ENCODE measurements at places on chromosomes 2 and 18. TPM values are rescaled to one million over a fixed set of nuclear protein-coding genes. Genes with fewer than 3 reads are reported as not detected.

GRCh38 chr2:232697807-232698110 lies 628 bp downstream of the GIGYF2 start:
- no peak for DNase-seq
- H3K27ac ChIP-seq = peak overlapping the region; percentile 96
- no peaks in the 10 kb centered on the region for H3K36me3 ChIP-seq
- H3K4me1 ChIP-seq = peaks cover 25% of the 10 kb centered on the region
- peak overlapping the region; percentile 99 for H3K4me3 ChIP-seq

DNA sequence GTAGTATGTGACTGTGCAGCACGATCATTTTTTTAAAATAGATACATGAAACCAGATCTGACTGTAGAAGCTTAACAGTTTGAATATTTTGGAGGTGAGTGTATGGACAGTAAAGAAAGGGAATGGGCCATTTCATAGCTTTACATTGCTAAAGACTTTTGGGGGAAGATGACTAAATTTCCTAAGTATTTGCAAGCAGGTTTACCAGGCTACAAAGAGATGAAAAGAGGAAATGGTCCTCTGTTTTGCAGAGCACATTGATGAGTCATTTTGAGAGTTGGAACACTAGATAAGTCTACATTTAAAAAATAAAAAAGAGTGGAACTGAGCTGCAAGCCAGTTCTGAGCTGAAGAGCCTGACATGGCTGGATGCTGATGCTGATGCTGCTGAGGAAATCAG lies 115.7 kb upstream of the LRATD1 start:
- peaks cover 32% of the 10 kb centered on the region for H3K4me1 ChIP-seq
- H3K27ac ChIP-seq = no peak overlapping the region
- DNase-seq = no peak
- H3K4me3 ChIP-seq = no peak overlapping the region
- H3K36me3 ChIP-seq = no peaks in the 10 kb centered on the region
- H3K27me3 ChIP-seq = no peaks in the 10 kb centered on the region

The KCNG2 gene
- 0.99 TPM for total RNA-seq

The REG3A gene
- total RNA-seq = not detected

The SGPP2 gene
- total RNA-seq = 0.34 TPM

- no peaks in the 10 kb centered on the region for H3K27me3 ChIP-seq
- H3K4me3 ChIP-seq = no peak overlapping the region
- DNase-seq = peak; percentile 59
- no peak overlapping the region for H3K27ac ChIP-seq
- no peaks in the 10 kb centered on the region for H3K4me1 ChIP-seq
Measured at GRCh38 chr2:187138265-187138664, 289.3 kb upstream of the ZSWIM2 start.

GRCh38 chr2:62410926-62411456 lies 95.0 kb downstream of the TMEM17 start:
- H3K36me3 ChIP-seq = no peaks in the 10 kb centered on the region
- peaks cover 28% of the 10 kb centered on the region for H3K4me1 ChIP-seq
- H3K4me3 ChIP-seq = no peak overlapping the region

GRCh38 chr2:190412966-190413365 lies 4.8 kb downstream of the MFSD6 start:
- peaks cover 4% of the 10 kb centered on the region for H3K4me1 ChIP-seq
- DNase-seq = no peak
- H3K27me3 ChIP-seq = peaks cover 27% of the 10 kb centered on the region

- H3K27me3 ChIP-seq = no peaks in the 10 kb centered on the region
- H3K36me3 ChIP-seq = no peaks in the 10 kb centered on the region
- no peak overlapping the region for H3K27ac ChIP-seq
Measured at GRCh38 chr2:239292959-239293774, 107.7 kb downstream of the HDAC4 start.

GRCh38 chr2:39241588-39241987 lies 2.2 kb downstream of the CDKL4 start:
- H3K4me3 ChIP-seq = no peak overlapping the region
- H3K27me3 ChIP-seq = no peaks in the 10 kb centered on the region
- no peaks in the 10 kb centered on the region for H3K4me1 ChIP-seq
- no peaks in the 10 kb centered on the region for H3K36me3 ChIP-seq
- H3K27ac ChIP-seq = no peak overlapping the region

DNA sequence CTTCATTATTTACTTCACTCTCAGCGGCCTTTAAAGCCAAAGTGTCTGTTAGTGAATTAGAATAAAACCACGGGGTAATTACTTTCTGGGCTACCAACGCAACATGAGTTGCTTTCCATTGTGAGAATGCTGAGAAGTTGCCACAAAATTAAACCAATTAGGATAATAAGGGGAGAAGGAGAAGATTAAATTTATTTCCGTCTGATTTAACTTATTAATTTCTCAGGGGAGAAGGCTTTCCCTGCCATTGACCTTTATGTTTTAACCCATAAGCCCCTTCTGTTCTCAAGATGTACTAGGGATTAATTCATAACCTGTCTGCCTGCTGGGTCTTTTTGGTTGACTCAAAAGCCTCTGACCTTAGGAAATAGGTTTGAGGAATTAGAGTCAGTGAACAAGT lies 42.3 kb upstream of the IGFBP5 start:
- no peak overlapping the region for H3K27ac ChIP-seq
- no peak for DNase-seq
- H3K27me3 ChIP-seq = no peaks in the 10 kb centered on the region
- no peaks in the 10 kb centered on the region for H3K36me3 ChIP-seq
- peaks cover 14% of the 10 kb centered on the region for H3K4me1 ChIP-seq
- H3K4me3 ChIP-seq = no peak overlapping the region

GRCh38 chr2:120929829-120930228 lies 194.2 kb downstream of the GLI2 start:
- no peaks in the 10 kb centered on the region for H3K36me3 ChIP-seq
- H3K4me1 ChIP-seq = peaks cover 6% of the 10 kb centered on the region
- no peak overlapping the region for H3K4me3 ChIP-seq
- no peak overlapping the region for H3K27ac ChIP-seq
- H3K27me3 ChIP-seq = no peaks in the 10 kb centered on the region

The ACTG2 gene
- total RNA-seq = 0.19 TPM

The PIEZO2 gene
- total RNA-seq = 4.2 TPM

DNA sequence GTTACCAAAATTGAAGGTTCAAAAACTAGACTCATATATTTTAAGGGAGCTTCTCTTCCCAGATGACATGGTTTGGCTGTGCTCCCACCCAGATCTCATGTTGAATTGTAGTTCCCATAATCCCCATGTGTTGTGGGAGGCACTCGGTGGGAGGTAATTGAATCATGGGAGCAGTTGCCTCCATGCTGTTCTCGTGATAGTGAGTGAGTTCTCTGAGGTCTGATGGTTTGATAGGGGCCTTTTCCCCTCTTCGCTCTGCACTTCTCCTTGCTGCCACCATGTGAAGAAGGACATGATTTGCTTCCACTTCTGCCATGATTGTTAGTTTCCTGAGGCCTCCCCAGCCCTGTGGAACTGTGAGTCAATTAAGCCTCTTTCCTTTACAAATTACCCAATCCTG lies 140.1 kb downstream of the MAIP1 start:
- no peak overlapping the region for H3K27ac ChIP-seq
- DNase-seq = no peak

DNA sequence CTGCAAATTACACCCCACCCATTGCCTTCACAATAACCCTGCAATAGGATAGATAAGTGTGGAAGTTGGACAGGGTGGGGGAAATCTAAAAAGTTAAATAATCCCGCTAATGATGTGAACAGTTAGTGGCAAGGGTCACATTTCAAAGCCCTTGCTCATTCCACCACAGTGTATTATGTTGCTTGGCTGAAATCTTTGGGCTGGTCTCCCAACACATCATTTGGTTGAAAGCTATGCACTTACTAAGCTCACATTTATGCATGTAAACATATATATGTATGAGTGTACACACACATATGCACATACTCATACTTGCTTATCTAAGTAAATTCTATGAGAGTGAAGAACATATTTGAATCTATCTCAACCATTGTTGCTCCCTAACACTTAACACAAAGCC lies 197.8 kb downstream of the RDH14 start:
- no peak overlapping the region for H3K27ac ChIP-seq
- H3K4me1 ChIP-seq = no peaks in the 10 kb centered on the region
- no peaks in the 10 kb centered on the region for H3K27me3 ChIP-seq

GRCh38 chr2:206176121-206176520 lies 16.4 kb downstream of the EEF1B2 start:
- DNase-seq = no peak
- peaks cover 4% of the 10 kb centered on the region for H3K36me3 ChIP-seq
- no peaks in the 10 kb centered on the region for H3K27me3 ChIP-seq
- H3K27ac ChIP-seq = no peak overlapping the region
- no peak overlapping the region for H3K4me3 ChIP-seq

The RAD51AP2 gene
- total RNA-seq = 1.2 TPM

The NRP2 gene
- 32.0 TPM for total RNA-seq

- H3K36me3 ChIP-seq = no peaks in the 10 kb centered on the region
- no peak overlapping the region for H3K4me3 ChIP-seq
- H3K27ac ChIP-seq = no peak overlapping the region
Measured at GRCh38 chr2:27143285-27143684, 4.1 kb upstream of the PRR30 start.

- peaks cover 12% of the 10 kb centered on the region for H3K4me1 ChIP-seq
- H3K27me3 ChIP-seq = no peaks in the 10 kb centered on the region
- H3K27ac ChIP-seq = no peak overlapping the region
- H3K4me3 ChIP-seq = no peak overlapping the region
- H3K36me3 ChIP-seq = no peaks in the 10 kb centered on the region
- DNase-seq = no peak
Measured at GRCh38 chr2:12587729-12588522, 128.8 kb upstream of the TRIB2 start.

- peaks cover 12% of the 10 kb centered on the region for H3K27me3 ChIP-seq
- no peak overlapping the region for H3K4me3 ChIP-seq
- H3K4me1 ChIP-seq = no peaks in the 10 kb centered on the region
- DNase-seq = no peak
Measured at GRCh38 chr2:230985519-230986231, 10.2 kb upstream of the SPATA3 start.

The GCG gene
- total RNA-seq = not detected

The SKOR2 gene
- total RNA-seq = not detected

DNA sequence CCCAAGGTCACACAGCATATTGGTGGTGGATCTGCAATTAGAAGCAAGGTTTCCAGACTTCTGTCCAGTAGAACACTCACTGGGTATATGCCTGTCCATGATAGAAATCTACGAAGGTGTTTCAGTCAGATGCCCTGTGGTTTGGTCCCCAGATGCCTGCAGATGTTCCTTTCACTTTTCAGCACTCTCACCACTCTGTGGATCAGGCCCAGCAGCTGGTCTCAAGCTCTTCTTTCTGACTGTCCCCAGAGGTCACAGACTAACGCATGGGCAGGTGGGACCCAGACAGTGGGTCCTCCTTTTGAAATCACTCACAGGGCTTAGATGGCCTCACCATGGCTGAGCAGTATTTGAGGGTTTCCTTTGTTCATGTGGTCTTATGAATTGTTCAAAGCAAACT lies 376.5 kb downstream of the ALK start:
- no peak overlapping the region for H3K4me3 ChIP-seq
- no peaks in the 10 kb centered on the region for H3K27me3 ChIP-seq
- no peaks in the 10 kb centered on the region for H3K36me3 ChIP-seq
- peaks cover 9% of the 10 kb centered on the region for H3K4me1 ChIP-seq

The SLC23A3 gene
- 1.4 TPM for total RNA-seq

The TSPYL6 gene
- not detected for total RNA-seq

The HOXD10 gene
- not detected for total RNA-seq

GRCh38 chr2:119759451-119760236 lies at the start of gene PTPN4:
Gene PTPN4, plus strand, starts transcription at chr2:119759922. Its CDS starts 49,932 bp downstream, at chr2:119809854.
- peak within 1 kb of the TSS; percentile 98 for H3K4me3 ChIP-seq
- H3K36me3 ChIP-seq = no peaks in the 10 kb centered on the region
- no peaks in the 10 kb centered on the region for H3K27me3 ChIP-seq
- peak within 1 kb of the TSS; percentile 96 for H3K27ac ChIP-seq

GRCh38 chr2:88451811-88452564 lies 505 bp downstream of the FOXI3 start:
- no peak overlapping the region for H3K27ac ChIP-seq
- H3K4me1 ChIP-seq = peaks cover 22% of the 10 kb centered on the region
- no peaks in the 10 kb centered on the region for H3K36me3 ChIP-seq
- peak; percentile 70 for DNase-seq
- H3K4me3 ChIP-seq = peak overlapping the region; percentile 72

GRCh38 chr2:230793572-230794359 lies 71.0 kb upstream of the ITM2C start:
- H3K27me3 ChIP-seq = no peaks in the 10 kb centered on the region
- H3K36me3 ChIP-seq = peaks cover 5% of the 10 kb centered on the region
- H3K27ac ChIP-seq = no peak overlapping the region
- DNase-seq = no peak
- H3K4me3 ChIP-seq = no peak overlapping the region
- no peaks in the 10 kb centered on the region for H3K4me1 ChIP-seq

DNA sequence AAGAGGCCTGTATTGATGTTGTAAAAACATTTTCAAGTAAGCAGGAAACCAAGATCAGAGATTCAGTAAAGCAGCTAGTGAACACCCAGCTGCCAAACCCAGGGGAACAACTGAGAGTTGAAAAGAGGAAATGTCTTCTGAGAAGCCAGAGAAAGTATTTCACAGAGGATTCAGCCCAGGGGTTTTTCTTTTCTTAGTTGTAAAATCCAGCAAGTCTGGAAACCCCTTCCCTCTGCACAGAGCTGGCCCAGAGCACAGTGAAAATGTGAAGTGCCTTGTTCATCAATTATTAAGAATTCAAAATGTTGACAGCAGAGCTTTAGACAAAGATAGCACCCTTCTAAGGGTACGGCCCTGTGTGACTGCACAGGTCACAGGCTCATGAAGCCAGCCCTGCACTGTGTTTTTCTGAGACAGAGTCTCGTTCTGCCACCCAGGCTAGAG lies 28.4 kb downstream of the AFF3 start:
- DNase-seq = no peak
- H3K36me3 ChIP-seq = no peaks in the 10 kb centered on the region
- peaks cover 97% of the 10 kb centered on the region for H3K27me3 ChIP-seq
- no peaks in the 10 kb centered on the region for H3K4me1 ChIP-seq
- H3K4me3 ChIP-seq = no peak overlapping the region
- H3K27ac ChIP-seq = no peak overlapping the region

The NEB gene
- total RNA-seq = 0.53 TPM

DNA sequence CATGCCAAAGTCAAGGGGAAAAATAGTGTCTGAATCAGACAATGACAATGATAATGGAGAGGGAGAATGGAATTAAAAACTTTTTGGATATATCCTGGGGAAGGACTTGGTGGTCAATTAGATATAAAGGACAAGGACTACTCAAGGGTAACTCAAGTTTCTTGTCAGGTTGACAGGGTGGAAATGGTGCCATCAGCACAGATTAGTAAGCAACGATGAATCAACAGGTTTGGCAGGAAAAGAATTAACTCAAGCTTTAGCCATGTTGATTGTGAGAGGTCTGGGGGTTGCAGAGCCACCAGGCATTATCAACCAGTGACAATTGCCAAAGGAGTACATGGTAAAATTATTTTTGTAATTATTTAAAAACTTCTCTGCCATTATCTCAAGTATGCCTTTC lies 35.8 kb upstream of the SPATS2L start:
- no peak overlapping the region for H3K27ac ChIP-seq
- DNase-seq = no peak
- H3K4me3 ChIP-seq = no peak overlapping the region

GRCh38 chr2:105617631-105618350 lies 126.9 kb upstream of the NCK2 start:
- peak; percentile 20 for DNase-seq
- peaks cover 11% of the 10 kb centered on the region for H3K4me1 ChIP-seq
- no peaks in the 10 kb centered on the region for H3K27me3 ChIP-seq
- no peaks in the 10 kb centered on the region for H3K36me3 ChIP-seq
- H3K27ac ChIP-seq = no peak overlapping the region
- H3K4me3 ChIP-seq = no peak overlapping the region
